ENCODE measurements at places on chromosomes 5 and 9.

DNA sequence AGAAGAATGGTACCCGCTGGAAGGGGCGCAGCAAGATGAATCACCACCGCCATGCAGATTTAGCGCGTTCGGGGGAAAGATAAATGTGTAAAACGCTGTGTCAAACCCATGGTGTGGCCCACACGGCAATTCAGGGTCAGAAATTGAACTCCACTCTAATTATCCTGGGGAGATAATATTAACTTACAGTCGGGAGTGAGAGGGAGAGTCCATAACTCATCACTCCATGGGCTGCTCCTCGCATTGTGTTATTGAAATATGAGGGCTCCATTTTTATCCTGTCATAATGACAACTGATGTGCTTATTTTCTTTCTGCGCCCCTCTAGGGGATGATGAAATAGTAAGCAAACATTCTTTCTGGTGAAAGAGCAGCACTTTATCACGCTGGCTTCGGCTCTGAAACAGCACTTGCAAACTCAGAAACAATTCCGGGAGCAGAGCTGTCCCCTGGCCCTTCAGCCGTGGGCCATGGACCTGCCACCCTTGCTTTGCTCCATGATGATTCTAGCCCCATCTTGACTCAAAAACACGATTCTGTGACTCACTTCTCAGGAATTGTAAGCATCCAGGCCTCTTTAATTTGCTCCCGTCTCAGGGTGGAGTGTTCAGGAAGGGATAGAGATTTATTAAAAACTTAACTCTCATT is 431.6 kb downstream of the IRX1 start:
- no peak for DNase-seq

GRCh38 chr9:93711002-93711401 is 134.6 kb downstream of the PHF2 start:
- DNase-seq: no peak

DNA sequence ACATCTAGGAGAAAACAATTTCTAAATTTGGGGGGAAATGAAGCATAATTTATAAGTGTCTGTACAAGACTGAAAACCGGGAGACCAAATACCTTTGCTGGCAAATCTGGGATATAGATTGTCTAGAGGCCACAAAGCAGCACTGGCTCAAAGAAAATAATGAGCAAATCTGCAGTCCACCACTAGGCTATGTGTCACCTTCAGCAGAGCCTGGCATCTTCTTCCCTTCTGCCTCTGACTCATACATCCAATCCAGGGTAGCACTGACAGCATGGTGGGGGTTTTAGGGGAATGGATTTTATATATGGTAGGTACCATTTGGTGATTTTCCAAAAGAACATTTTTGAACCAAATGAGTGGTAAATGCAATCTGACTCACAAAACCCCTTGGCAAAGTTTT is 12.8 kb downstream of the FAM81B start:
- DNase-seq: no peak

DNA sequence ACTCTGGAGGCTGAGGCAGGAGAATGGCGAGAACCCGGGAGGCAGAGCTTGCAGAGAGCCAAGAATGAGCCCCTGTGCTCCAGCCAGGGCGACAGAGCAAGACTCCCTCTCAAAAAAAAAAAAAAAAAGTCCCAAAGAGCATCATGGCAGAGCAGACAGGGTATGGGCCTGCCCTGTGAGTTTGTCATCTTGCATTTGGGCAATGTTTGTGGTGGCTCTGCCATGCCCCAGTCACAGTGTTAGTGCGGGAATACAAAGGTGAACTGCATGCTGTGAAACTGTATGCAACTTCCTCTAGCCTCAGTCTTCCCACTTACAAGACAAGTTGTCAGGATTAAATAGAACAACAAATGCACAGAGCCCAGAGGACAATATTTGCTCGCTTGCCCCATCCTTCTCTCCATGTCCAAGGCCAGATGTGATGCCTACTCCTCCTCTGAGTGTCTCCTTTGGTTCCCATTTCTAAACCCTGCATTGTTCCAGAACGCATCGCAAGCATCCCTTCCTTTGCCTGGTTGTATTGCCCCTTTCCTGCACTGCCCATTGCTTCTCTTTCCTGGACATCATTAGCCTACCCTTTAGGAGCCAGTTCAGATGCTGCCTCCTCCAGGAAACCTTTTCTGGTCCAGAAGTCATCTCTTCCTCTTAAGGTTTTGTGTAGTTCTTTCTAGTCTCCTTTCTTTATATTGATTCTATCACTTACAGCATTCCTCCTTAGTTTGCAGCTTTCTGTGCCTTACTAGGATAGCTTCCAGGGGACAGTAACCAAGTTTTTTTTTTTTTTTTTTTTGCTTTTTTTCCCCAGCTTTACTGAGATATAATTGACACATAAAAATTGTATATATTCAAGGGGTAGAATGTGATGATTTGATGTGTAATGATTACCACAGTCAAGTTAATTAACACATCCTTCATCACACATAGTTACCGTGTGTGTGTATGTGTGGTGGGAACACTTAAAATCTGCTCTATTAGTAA is 69.0 kb upstream of the TNFAIP8 start:
- DNase-seq: no peak

DNA sequence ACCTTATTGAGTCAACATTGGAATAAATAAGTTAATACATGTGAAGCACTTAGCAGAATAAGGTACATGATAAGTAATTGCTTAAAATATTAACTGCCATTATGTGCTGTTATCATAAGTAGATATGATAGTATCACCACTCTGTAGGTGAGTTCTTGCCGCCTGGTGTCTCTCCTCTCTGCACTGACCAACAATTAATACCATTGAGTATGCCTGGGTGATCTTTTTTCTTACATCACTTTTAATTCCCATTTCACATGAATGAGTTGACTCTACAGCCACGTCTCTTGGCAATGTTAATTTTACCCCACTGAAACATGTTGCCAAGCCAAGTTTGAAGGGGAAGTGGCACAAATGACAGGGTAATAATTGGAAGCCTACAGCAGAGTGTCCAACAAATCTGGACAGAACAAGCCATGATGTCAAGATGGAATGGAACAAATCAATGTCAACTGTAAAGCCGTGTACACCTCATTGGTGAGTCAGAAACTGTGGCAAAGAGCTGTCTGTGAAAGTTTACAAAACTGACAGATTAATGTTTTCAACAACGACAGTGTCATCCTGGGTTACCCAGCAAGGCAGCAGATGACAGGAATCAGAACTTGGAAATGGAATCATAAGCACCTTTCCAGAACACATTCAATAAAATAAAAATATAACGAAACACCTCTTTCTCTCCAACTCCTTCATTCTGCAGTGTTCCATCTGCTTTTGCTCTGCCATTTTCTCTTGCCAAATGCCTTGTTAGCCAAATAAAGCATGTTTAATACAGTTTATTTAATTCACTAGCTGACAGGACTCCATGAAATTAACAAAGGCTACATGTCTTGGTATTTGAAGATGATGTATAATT is 330.9 kb downstream of the CTNND2 start:
- DNase-seq: no peak

DNA sequence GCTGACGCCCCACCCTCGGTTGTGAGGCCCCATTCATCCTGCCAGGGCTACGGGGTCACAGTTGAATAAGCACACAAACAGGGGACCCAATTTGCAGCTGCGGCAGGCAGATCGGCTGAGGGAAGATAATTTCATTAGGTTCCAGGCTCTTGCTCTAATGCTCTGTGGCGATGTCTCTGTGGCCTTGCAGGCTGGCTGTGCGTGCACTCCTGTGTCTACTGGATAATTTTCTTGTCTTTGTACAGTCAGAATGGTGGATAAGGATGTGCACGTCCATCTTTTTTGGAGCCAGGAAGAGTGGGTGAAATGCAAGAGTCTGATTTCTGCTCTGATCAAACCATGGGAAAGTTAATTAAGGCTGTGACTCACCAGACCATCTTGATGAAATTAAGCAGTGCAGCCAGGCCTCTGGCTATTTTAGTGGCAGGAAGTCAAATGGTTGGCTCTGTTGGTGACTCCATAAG is 39.2 kb downstream of the NSG2 start:
- DNase-seq: no peak

DNA sequence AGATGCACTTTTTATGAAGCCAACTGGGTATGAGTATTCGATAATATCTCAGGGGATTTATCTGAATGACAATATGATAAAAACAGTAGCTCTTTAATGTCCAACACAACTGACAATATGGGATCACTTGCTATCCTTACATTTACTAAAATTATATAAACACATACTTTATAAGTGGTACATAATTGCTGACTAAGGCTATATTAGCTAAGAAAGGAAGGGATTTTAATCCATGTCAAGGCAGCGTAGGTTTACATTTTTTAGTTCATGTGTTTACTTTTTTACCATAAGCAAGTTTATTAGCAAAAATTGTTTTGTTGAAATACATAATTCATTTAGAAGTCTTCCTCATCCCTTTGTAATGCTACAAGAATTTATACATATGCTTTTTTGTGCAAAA is 796.2 kb downstream of the TLE1 start:
- no peak for DNase-seq

DNA sequence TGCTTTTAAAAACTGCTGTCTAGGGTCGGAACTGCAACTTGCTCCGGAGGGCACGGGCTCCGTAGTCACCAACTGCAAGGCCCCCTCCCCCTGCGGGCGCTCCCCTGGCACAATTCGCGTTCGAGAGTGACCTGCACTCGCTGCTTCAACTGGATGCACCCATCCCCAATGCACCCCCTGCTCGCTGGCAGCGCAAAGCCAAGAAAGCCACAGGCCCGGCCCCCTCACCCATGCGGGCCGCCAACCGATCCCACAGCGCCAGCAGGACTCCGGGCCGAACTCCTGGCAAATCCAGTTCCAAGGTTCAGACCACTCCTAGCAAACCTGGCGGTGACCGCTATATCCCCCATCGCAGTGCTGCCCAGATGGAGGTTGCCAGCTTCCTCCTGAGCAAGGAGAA is 64.2 kb upstream of the GAS1 start:
- DNase-seq: no peak

DNA sequence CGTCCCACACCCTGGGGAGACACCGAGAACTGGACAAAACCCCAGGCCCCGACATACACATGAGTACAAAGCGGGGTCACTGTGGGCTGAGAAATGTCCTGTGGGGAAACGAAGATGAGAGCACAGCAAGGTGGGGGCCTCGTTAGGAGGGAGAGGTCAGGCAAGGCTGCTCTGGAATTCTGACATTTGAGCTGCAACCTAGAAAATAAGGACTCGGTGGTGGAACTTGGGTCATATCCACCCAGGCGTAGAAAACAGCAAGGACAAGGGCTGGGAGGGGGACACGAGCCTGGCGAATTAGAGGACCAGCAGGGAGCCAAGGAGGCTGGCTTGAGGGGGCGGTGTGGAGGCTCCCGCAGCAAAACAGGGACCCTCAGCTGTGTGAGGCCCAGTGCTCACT is 32.8 kb downstream of the NCS1 start:
- no peak for DNase-seq

GRCh38 chr9:100459963-100460362 is 13.0 kb upstream of the TMEFF1 start:
- no peak for DNase-seq

DNA sequence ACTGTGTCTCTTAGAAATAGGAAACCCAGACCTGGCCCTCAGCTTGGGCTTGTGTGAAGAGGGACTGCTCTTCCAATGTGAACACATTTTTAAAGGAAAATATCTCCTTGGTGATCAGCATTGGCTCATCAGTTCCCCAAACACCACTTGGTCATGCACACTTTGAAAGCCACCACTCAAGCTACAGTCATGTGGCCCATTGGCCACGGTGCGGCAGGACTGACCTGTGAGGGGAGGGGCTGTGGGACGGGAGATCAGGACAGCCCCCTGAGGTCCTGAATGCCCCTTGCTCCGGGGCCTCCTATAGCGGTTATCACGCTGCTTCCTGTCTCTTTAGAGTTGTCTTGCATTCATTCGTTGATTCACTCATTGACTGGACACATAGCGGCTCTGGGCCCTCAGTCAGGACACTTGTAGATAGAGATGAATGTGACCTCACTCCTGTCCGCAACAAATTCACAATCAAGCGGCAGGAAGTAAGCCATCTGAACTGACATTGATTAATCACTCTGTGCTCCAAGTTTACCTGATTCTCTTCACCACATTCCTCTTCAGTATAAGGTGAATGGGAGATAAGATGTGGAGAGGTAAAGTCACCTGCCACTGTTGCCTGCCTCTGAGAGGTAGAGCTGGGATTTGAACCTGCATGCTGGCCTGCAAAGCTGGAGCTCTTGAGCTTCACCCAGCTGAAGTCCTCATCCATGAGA is 73.1 kb downstream of the COL15A1 start:
- DNase-seq: no peak

DNA sequence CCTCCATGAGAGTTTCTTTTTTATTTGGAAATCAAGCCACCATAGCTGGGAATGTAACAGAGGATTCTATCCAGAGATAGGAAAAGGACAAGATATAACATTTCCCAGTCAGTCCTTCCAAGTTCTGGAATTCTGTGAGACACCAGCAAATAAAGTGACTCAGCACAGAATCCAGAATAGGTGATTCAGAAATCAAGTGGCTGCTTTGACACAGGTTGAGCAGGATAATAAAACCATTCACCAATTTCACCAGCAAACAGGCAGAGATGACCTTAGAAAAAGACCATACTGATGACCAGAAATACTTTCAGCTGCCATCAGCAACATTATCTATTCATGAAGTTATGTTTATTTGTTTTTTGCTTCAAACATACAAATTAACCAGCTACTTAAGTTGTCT is 491.5 kb upstream of the TUSC1 start:
- DNase-seq: no peak

DNA sequence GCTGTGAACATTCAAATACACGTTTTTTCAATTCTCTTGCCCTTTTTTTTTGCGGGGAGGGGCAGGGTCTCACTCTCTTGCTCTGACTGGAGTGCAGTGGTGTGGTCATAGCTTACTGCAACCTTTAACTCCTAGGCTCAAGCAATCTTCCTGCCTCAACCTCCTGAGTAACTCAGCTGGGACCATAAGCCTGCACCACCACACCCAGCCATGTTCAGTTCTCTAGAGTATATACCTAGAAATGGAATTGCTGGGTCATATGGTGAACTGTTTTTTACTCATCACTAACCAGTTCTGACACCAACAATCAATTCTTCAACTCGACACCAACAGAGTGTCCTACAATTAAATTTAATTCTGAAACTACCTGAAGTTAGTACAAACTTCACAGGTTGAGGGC is 85.5 kb upstream of the ZNF169 start:
- DNase-seq: no peak

- DNase-seq: no peak
Observed at GRCh38 chr5:134245101-134245604, 19.3 kb upstream of the PPP2CA start.

- no peak for DNase-seq
Observed at GRCh38 chr5:122121479-122122465, 7.6 kb upstream of the ZNF474 start.

GRCh38 chr5:15621094-15621493 is 121.1 kb downstream of the FBXL7 start:
- DNase-seq: no peak

- no peak for DNase-seq
Observed at GRCh38 chr9:2093920-2094597, 78.9 kb downstream of the SMARCA2 start.

DNA sequence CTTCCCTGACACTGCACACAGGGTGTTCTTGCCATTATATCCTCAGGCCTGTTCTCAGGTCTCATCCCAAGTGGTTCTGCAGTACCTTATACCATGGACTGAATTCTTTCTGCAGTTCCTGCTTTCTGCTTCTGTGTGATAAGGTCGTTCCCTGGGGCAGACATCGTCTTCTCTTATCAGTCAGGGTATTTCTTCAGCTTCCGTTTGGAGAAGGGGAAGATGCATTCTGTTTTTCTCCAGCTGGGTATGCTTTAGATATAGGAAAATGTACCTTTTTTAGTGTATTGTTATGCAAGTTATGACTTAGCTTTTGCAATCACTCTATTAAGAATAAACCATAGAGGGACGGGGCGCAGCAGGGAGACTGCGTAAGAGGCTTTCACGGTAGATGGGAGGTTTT is 31.1 kb downstream of the RALGPS1 start:
- DNase-seq: no peak

All from stimulated activated CD8-positive, alpha-beta memory T cell treated with anti-CD3 and anti-CD28 coated beads, Interleukin-15, amount 100 ng/mL, for 24 hours (primary cell).